ENCODE measurements at places on chromosomes 6 and 20.
A peak's percentile ranks its signal among the peaks of the same experiment; 100 is the strongest.

DNA sequence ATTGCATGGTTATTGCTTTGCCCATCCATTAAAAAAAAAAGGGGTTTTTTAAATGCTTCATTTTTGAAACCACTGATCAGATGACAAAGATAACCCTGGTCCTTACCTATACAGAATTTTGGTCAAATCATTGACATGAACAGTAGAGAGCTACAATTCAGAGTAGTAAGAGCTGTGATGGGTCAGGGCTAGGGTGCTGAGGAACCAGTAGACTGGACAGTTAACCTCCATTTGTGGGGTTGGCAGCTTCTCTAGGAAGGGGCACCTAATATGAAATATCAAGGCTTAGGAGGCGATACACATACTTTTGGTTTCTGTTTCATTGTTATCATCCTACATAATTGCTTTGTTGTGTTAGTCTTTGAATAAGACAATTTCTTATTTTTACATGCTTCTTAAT lies 55.1 kb downstream of the ORC3 start:
- no peak for DNase-seq

DNA sequence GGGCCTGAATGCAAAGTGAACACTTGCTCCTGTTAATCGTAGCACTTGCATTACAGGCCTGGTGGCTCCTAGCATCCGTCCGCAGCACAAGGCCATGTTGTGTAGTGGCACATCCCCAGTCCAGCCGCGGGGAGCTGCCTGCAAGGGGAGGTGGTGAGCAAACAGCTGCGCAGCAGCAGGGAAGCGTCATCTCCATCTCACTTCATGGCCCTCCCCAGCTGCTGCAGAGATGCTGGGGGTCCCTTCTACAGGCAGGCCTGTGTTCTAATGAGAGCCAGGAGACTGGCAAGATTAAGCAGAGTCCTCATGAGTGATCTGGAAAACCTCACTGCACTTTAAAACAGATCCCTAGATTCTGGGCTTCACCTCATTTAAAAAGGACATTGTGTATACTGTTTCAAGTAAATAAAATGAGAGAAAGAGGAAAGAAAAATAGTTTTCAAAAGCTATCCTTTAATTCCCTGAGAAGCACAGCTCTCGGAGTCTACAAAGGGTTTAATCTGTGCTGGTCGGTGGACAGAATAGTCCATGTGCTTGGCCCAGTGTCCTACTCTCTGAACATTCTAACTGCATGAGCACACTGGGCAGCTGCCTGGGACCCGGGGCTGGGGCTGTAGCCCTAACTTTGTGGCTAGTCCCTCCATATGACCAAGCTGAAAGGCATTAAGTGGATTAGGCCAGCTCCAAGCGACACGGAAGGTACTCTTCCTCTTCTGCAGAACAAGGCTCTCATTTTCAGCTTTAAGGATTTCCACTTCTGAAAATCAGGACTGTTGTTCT lies 125.8 kb downstream of the LY86 start:
- no peak for DNase-seq

GRCh38 chr20:61556673-61557072 lies 304.6 kb downstream of the CDH4 start:
- no peak for DNase-seq

DNA sequence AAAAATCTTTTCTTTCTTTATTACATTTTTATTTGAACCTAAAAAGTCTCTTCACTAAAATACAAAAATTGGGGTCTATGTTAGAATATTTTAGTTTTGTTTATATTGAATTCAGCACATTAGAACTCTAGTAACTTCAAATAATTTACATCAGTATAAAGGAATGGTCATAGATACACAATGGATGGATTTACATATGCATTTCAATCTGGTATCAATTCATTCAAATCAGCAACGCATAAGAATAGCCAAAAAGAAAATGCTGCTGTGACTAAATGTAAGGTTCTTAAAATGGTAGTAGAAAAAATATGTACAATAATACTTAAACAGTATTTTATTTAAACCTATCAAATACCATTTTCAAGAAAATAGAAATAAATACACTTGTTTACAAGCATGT lies 47.6 kb upstream of the MANEA start:
- no peak for DNase-seq

GRCh38 chr6:90488816-90489215 lies 98.1 kb downstream of the MAP3K7 start:
- no peak for DNase-seq

- DNase-seq: no peak
These were observed 11.4 kb upstream of the GRM4 start for GRCh38 chr6:34157236-34157830.

GRCh38 chr20:36855241-36855657 lies 20.7 kb upstream of the TLDC2 start:
- no peak for DNase-seq

- DNase-seq: peak; percentile 60
These were observed 185.6 kb downstream of the TSHZ2 start for GRCh38 chr20:53157443-53158408.

DNA sequence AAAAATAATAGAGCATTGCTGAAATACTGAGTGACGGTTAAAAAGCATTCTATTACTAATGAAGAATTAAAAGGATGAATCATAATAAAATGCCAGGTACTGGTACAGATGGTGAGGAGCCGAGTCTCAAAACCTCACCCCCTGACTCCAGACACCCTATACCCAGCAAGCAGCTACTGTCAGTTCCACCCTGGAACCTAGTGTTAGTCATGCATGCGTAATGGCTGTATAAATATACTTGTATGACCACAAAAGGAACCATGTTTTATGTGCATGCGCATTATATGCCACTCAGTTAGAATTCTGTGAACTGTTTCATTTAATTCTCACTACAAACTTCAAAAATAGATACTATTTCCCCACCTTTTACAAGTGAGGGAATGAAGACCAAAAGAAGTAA lies 568.7 kb upstream of the RNF217 start:
- DNase-seq: no peak

- no peak for DNase-seq
These were observed 214.8 kb upstream of the RREB1 start for GRCh38 chr6:6892744-6893583.

- peak; percentile 69 for DNase-seq
These were observed 23.8 kb downstream of the PRSS35 start for GRCh38 chr6:83536034-83536646.

GRCh38 chr6:23601811-23602345 lies 524.1 kb upstream of the NRSN1 start:
- DNase-seq: no peak

DNA sequence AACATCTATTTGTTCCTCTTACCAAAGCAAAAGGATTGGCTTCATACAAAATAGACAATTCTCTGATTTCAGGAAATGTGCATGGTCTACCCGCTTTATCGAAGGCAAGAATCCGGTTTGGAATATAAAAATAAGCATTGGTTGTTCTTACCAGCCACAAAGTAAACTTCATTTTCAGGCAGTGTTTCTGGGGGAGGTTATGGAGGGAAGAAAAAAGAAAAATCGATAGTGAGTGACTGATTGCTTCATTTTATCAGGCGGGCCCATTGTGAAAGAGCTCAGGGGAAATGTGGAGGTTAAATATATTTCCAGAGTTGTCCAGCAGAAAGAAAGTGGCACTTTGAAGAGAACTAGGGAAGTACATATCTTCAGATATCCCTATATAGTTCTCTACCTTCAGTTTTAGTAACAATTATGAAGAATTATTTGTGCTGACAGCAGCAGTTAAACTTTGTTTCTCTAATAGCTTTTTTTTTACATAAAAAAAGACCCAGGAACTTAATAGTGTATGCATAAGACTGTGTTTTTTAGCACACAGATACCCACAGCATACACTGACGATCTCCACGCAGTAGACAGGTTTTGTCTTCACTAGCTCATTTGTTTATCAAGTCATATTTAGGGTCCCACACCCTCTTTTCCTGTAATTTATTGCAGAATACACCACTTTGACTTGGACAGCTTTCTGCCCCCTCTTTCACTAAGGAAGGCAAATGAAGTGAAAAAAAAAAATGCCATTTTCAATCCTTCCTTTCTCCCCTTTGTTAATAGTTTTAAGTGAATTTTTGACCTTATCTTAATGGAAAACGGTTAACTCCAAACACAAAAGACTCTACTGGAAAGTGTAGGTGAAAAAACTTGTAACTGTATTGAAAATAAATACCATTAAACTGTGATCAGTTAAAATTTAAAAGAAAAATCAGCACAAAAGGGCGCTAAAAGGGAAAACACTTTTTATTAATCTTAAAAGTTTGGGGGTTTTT lies 2.9 kb downstream of the POU3F2 start:
- DNase-seq: no peak

- no peak for DNase-seq
These were observed 47.8 kb upstream of the TAGAP start for GRCh38 chr6:159092631-159093030.

DNA sequence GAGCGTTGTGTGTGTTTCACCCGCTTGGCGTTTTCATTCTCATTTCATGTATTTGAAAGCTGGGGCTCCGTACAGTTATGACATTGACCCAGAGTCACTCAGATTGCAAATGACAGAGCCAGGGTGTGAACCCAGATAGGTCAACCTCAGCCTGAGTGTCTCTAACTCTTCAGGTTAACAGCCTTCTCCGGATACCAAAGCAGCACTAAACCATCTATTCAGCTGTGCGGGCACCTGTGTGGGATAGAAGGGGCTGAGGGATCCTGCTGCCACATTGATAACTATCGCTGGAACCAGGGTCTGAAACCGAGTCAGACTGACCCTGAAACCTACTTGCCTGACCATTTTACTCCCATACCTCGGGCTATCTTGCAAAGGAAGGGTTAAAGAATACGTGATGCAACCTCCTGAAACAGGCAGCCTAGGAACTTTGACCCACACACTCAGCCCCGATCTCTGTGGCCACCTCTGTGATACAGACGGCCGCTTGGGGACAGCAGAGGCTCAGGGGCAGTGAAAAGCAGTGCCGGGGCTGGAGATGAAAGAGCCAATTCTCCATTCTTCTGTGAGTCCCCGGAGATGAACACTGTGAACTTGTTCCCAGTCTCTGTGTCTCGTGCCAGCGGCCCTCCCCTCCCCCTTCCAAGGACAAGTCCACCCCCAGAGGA lies 233.5 kb upstream of the QKI start:
- DNase-seq: peak; percentile 42

DNA sequence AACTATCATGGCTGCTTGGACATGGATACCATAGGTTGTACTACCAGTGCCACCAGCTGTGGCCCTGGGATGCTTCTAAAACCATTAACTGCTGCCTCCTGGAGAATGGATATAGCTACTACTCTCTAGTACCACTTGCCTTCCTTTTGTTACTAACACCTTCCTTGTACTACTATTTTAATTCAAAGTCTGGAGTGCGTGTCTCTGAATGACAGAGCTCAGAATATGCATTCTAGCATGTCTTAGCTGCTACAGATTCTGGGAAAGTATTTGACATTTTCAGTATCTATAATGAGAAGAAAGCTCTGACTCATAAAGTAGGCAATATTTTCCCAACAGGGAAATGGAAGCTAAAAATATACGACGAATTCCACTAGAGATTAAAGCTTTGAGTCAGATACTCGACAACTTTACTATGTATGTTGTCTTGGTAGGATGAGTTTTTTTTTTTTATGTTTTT lies 112.3 kb downstream of the PFDN4 start:
- peak; percentile 8 for DNase-seq

Data from activated CD4-positive, alpha-beta T cell treated with anti-CD3 and anti-CD28 coated beads for 36 hours (primary cell).